ENCODE measurements at places on chromosomes 5 and 9.

GRCh38 chr5:5794118-5794560 is 371.7 kb downstream of the ICE1 start:
- no peak for DNase-seq

- no peak for DNase-seq
Measured at GRCh38 chr9:75657015-75657414, 233.5 kb upstream of the PCSK5 start.

DNA sequence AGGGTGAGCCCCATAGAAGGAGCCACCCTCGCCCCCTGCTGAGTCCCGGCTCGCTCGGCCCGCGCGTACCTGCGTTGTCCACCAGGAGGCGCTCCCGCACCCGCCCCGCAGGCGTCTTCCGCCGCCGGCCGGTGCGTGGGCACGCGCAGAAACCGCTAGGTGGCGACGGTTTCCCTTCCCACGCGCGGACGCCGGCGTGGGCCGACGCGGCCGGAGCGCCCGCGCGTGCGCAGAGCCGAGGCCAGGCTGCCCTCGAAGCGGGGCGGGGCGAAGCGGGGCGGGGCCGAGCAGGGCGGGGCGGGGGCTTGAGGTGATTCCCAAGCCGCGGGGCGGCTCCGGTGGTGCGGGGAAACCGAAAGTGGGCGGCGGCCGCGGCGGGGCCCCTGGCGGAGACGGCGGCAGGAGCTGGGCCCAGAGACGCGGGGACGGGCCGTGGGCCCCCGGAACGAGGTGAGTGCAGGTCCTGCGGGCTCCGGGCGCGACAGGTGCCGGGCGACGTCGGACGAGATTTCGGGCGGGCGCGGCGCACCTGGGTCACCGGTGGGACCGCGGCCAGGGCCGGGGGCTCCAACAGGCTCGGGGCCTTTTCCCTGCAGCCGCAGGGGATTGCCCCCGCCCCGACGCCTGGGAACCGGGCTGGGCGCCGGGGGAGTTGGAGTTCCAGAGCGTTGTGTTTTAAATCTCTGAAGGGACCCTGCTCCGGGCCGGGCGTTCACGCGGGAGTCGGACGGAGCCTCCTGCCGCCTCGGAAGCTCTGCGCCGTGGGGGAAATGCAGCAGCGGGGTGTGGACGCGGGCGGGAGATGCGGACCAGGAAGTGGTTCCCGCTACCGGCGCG is at the start of gene TDRD7:
Gene TDRD7 (plus strand): TSS at position 308 of the 837 bp plus-strand sequence. CDS start 16,370 bp downstream, outside the sequence.
- DNase-seq: peak; percentile 87

GRCh38 chr5:173028811-173029327 is 27.3 kb upstream of the CREBRF start:
- DNase-seq: no peak

DNA sequence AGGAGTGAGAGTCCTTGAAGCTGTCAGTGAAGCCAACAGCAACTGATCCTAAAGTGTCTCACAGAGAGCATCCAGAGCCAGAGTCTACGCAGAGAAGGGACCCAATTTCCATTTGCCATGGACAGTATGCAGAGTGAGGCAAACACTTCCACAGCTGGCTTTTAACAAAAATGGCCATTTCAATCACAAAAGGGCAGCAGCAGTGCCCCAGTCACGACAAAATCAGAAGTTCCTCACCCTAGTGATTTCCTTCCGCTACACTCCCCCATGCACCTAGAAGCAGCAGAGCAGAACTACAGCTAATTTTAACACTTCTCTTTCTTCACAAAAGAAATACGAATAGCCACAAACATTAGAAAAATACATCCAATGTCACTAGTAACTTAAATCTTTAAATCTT is 27.9 kb downstream of the FBXW11 start:
- DNase-seq: no peak

DNA sequence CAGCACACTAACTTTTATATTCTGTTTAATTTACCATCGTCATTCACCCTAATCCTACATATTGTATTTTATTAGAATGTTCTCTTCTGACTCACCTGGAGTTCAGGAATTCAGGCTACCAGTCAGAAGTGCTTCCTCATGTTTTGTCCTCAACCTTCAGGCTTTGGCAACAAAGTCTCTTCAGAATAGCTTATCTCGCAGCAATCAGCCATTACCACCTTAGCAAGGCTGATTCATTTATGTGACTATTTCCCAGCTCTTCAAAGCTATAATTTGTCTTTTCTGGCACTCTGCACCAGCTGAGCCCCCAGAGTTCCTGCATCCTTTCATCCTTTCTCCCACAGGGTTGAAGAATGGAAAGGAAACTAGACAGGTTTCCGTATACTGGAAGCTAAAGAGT is 365.5 kb upstream of the CDH18 start:
- no peak for DNase-seq

Data from BE2C (cell line).